ENCODE measurements at places on chromosomes 5 and 9.

DNA sequence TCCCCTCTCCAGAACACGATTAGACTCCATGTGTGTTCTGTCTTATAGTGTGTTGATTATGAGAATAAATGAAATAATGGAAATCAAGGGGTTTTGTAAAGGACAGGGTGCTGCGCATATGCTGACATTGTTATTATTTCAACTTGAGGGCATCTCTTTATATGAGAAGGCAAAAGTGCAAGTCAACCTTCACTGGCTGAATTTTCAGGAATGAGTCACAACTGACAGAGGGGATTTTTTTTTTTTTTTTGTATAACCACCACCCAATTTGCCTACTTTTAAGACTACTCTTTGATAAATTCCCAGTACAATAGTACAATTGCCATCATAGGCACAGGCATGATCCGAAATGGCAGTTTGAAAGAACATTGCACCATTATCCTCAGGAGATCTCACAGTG lies 419.2 kb upstream of the NMUR2 start:
- DNase-seq: no peak

- DNase-seq: no peak
Measured at GRCh38 chr9:133584167-133584558, 25.0 kb downstream of the FAM163B start.

DNA sequence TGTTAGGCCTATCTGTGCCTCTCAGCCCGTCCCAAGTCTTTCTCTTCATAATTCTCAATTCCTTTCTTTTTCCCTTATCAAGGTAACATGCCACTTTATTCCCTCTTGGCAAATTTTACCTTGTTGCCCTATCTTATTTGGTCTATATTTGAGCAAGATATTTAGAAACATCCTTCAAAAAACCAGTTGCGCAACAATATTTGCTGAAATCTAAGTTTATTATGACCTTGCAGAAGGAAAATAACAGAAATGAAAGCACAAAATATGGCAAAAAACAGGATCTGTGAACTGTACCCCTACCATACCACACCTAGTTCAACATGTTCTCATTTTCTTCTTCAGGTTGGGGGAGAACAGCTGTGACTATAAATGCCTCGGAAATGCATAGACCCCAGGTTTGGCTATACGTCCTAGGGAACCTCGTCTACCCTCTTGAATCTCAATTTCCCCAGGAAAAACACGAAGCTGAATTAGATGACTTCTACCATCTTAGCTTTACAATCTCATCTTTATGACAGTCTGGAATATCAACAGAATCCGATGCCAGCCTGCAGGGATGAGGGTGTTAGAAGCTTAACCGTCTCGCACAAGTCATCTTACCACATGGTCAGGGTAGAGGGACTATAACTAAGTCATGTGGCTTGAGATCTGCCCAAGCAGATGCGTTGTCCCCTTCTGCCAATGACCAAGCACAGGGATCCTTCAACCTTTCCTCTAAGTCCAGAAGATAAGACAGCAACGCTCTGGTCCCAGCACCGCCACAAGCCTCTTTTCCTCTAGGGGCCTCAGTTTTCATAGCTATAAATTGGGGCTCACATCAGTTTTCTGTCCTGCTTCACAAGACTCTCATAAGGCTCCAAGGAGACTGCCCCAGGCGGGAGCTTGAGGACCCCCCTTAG lies 1.3 kb downstream of the LCP2 start:
- no peak for DNase-seq

DNA sequence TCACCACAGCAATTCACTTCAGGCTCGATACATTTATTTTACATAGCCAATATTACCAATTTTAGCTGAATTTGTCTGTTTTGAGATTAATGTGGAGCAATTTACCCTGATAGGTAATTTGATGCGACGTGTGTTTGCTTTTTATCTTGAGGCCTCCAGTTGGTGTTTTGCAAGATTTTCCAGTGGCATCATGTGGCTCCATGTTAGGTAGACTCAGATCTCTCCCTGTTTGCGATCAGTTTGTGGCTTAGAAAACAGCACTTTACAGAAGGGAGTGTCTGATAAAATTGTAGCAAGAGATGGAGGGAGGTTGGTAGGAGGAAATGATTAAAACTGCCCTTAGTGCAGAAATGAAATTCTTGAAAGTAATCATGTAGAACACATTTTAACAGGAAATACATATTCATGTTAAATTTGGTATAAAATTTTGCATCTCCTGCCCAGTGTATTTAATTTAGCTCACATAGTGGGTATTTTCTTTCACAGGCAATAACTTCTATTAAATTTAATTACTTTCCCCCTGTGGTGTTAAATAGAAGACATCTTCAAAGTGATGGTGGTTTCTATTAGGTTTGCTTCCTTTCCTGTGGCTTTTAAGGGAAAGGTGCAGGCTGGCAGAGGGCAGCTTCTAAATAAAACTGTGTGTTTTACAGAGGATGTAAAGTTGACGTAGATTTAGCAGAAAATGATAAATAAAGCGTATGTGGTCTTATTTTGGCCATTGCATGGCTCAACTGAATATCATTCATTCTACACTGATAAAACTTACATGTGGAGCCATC lies 135.8 kb downstream of the KDM4C start:
- DNase-seq: no peak

GRCh38 chr9:109317311-109317978 lies 3.4 kb downstream of the EPB41L4B start:
- no peak for DNase-seq

- DNase-seq: no peak
Measured at GRCh38 chr9:83070261-83070660, 7.3 kb upstream of the RASEF start.

- no peak for DNase-seq
Measured at GRCh38 chr5:87300176-87300575, 32.5 kb downstream of the RASA1 start.

GRCh38 chr5:173500213-173500560 lies 116.3 kb downstream of the BOD1 start:
- no peak for DNase-seq

GRCh38 chr9:95572381-95573151 lies 55.8 kb upstream of the PTCH1 start:
- DNase-seq: no peak

- DNase-seq: no peak
Measured at GRCh38 chr5:159338118-159338517, 7.8 kb upstream of the IL12B start.

DNA sequence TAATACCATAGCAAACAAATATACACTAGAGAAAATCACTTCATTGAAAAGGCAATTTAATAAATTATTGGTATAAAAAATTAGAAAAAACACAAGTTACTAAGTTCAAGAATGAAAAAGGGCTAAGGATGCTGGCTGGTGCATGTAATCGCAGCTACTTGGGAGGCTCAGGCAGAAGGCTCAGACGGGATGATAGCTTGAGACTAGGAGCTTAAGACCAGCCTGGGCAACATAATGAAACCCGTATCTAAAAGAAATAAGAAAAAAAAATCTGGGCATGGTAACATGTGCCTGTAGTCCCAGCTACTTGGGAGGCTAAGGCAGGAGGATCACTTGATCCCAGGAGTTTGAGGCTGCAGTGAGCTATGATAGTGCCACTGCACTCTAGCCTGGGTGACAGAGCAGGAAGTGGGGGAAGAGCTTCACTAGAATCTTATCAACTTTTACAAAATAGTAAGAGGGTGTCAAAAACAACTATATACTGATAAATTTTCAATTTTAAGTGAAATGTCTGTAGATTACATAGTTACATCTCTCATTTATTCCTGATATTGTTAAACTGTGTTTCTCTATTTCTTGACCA lies 42.2 kb upstream of the PPP2CA start:
- no peak for DNase-seq
